Stimulated activated CD8-positive, alpha-beta memory T cell treated with anti-CD3 and anti-CD28 coated beads, Interleukin-7, amount 100 ng/mL, for 1 hour (primary cell): ENCODE measurements at places on chromosomes 1 and 21.

GRCh38 chr1:219391297-219391696 lies 217.6 kb downstream of the LYPLAL1 start:
- no peak for DNase-seq

DNA sequence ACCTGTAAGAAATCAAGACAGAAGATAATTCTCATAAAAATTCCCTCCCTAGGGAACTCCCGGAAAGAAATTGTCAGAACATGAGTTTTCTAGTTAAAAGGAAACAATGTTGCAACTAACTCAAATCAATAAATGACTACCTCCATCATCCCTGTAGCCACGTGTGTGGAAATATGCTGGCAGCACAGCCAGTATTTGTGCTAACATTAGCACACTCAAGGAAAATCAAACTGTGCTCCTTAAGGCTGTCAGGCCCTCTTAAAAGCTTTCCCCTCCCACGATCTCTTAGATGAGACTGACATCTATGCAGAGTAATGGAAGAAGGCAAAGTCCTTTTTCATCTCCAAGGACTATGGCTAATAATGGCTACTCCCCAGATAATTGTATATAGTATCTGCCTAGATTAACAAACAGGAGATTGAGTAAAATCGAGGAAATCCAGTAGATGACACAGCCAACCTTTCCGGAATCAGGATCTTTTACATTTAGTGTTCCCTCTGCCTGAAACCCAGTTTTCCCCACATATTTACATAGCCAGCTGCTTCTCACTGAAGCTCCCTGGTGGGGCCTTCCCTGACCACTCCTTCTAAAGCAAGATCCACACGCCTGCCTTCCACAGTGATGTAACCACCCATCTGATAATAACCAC lies 50.9 kb upstream of the NR5A2 start:
- no peak for DNase-seq

- DNase-seq = no peak
Observed at GRCh38 chr1:31831397-31832378, 15.9 kb upstream of the SPOCD1 start.

DNA sequence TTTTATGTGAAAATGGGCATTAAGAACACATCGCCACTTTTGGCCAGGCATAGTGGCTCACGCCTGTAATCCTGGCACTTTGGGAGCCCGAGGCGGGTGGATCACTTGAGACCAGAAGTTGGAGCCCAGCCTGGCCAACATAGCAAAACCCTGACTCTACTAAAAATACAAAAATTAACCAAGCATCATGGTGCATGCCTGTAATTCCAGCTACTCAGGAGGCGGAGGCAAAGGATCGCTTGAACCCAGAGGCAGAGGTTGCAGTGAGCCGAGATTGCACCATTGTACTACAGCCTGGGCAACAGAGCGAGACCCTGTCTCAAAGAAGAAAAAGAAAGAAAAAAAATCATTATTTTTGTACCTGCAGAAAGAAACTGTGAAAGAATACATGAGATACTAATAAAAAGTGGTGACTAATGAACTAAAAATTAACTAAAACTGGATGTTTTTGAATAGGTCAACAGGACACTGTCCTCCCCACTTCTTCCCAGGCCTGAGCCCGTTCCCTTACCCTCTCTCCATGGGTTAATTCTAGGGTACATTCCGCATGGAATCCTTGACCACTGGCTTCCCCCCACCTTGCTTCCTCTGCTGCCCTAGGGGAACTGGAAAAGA lies 8.3 kb upstream of the TINAGL1 start:
- no peak for DNase-seq

- no peak for DNase-seq
Observed at GRCh38 chr1:28966617-28967016, 52.2 kb downstream of the EPB41 start.

GRCh38 chr1:193549081-193549480 lies 362.7 kb upstream of the B3GALT2 start:
- no peak for DNase-seq

DNA sequence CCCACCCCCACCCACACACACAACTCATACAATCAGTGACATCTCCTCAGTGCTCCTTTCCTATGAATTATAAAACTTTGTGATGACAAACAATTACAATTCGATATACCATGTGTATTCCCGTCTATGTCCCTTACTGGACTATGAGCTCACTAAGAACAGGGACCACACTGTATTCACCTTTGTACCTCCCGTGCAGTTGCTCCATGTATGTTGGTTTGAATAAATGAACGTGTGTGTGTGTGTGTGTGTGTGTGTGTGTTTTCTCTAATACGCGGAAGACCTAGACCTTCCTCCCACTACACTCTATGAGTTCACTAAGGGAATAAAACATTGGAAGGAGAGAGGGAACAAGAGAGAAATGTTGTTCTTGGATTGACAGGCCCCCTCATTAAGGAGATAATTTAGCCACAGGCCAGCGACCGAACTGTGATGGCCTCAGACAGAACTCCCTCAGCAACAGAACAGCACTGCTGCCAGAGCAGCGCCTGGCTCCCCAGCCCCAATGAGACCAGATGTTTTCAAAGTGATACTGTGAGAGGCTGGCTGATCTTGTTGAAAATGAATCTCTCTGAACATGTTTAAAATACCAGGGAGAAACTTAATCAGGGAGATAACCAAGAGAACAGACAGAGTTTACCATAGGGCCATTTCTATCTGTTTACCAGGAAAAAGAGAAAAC lies 21.7 kb downstream of the BCAR3 start:
- DNase-seq = no peak

DNA sequence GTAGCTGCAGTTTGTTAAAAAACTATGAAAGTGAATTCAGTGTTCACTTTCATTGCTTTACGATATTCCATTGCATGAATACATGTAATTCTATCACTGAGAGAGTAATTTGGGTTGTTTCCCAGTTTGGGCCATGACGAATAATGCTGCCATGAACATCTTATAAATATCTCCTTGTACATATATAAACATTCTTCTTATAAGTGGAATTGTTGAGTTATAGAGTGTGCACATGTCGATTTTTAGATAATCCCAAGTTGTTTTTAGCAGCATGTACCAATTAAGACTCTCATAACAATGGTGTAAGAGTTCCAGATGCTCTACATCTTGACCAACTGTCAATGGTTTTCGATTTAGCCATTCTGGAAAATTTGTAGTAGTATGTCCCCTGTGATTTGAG lies 40.9 kb downstream of the ALG6 start:
- no peak for DNase-seq

- no peak for DNase-seq
Observed at GRCh38 chr1:220251272-220251671, 21.0 kb downstream of the RAB3GAP2 start.

DNA sequence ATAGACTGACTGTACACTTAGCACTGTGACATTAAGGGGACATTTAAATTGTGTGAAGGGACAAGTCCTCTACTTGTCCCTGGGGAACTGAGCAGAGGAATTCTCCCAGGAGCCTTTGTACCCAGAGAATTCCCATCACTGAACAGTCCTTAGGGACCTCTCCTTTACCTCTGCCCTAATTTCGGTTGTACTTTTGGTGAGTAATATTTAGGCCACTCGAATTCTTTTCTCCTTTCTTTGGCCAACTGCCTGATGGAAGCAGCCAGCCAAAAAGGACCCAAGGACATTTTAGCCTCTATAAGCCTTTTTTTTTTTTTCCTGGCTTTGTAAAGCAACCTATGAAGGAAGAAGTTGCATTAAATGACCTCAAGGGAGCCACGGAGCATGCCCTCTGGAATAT lies 71.5 kb downstream of the NR5A2 start:
- DNase-seq = no peak
